ENCODE measurements at places on chromosomes 4 and X.

GRCh38 chr4:92104506-92104905 lies 199.3 kb upstream of the GRID2 start:
- no peak for DNase-seq

DNA sequence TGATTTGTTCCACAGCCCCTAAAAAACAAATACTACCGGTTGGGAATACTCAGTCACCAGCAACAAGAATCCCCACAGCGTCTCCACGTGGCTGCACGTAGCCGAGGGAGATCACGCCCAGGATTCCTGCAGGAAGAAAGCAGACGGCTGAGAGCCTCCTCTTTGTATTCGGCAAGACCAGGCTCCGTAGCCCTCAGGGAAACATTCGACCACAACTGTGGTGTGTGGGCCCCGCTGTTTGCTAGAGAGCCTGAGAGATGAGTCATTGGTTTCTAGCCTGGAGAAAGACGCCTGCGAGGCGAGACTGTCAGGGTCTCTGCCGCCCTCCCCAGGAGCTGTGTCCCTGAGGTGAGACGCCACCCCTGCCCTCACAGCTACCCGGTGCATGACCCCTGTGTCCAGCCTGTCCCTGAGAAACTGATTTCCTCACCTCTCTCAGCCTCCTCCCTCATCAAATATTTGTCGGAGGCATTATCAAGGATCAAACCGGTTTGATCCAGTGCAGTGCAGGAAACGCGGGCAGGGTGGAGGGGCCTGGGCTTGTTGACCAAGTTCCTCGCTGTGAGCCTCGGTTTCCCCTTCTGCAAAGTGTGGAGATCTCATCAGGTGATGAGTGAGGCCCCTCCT lies 4.7 kb upstream of the S100P start:
- no peak for DNase-seq

DNA sequence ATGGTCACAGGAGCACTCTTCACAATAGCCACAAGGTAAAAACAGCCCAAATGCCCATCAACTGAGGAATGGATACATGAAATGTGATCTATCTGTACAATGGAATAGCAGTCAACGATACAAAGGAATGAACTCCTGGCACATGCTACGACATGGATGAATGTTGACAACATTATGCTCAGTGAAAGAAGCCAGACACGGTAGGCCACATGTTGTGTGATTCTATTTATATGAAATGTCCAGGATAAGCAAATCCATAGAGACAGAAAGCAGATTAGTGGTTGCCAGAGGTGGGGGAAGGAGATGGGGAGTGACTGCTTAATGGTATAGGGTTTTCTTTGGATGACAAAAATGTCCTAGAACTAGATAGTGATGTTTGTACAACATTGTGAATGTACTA lies 58.7 kb upstream of the GPM6B start:
- DNase-seq = no peak

- no peak for DNase-seq
These were observed 9.8 kb downstream of the SCFD2 start for GRCh38 chr4:53355930-53356521.

DNA sequence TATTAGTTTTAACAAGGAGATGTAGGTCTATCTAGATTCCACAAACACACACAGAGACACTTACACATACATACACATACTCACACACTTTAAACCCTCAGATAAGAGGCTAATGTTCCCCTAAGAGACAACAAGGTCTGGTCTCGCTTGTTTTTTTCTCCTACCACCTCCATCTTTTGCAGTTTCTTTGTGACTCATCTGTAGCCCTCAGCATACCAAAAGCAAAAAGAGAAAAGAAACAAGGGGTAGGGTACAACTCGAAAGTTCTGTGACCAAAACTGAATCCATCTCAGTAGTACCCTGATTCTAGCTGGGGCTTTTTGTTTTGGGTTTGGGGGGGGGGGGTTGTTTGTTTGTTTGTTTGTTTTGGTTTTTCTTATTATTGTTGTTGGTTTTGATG lies 12.2 kb upstream of the EXOSC9 start:
- DNase-seq = no peak
